ENCODE measurements at places on chromosomes 5 and 9.

GRCh38 chr5:72598401-72599064 lies 91.3 kb upstream of the ZNF366 start:
- no peak for DNase-seq

GRCh38 chr9:105541838-105542237 lies 16.1 kb upstream of the FKTN start:
- DNase-seq: no peak

DNA sequence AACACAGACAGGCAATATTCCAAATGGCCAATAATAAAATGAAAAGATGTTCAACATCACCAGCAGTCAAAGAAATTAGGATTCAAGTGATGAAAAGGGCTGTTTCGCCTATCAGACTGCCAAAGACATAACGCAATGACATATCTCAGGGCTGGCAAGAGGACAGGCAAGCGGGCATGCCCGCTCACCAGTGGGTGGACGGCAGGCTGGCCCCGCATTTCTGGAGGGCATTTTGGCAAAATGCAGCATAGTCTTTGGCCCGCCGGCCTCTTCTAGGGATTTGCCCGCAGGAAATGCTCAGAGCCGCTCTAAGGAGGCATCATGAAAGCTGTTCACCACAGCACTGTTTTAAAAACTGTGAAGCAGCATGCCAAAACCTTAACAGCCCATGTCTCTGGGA lies 1.4 kb upstream of the PPP1R26 start:
- no peak for DNase-seq

GRCh38 chr9:81396528-81396927 lies 292.8 kb downstream of the TLE1 start:
- no peak for DNase-seq

- no peak for DNase-seq
Observed at GRCh38 chr5:80090884-80091166, 55.7 kb downstream of the THBS4 start.

- no peak for DNase-seq
Observed at GRCh38 chr5:15012061-15012460, 140.5 kb upstream of the ANKH start.
